HS-27A (cell line): ENCODE measurements at places on chromosomes 5 and 9.

GRCh38 chr5:6606884-6607558 is 25.8 kb downstream of the NSUN2 start:
- DNase-seq, result no peak

DNA sequence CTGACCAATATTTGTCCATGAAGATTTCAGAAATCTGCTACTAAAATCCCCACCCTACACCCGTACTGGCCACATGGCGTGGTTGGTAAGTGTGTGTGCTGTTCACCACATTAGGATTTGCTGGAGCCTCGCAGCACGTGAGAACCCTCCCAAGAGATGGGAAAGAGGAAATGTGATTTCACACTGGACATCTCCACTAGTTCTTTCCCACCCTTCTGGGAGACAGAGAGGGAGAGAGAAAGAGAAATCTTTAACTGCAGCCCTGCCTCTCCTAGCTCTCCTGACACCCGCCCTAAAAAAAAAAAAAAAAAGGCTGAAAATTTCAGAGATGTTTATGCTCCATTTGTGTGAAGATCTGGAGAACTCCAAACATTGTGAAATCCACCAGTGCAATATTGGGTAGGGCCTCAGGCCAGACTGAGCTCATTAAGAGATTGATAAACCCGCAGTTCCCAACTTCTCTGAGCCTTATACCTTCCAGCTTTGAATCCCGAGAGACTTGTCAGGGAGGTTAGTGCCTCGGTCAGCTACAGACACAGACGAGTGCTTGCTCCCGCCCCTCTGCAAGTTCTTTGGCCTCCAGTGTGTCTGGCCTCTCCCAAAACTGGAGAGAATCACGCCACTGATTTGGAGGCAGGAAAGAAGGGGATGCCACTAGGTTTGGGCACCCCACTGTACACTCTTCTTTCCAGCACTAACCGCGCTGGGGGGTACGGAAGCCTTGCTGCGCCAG is 1.9 kb downstream of the SPRY4 start:
- no peak for DNase-seq

DNA sequence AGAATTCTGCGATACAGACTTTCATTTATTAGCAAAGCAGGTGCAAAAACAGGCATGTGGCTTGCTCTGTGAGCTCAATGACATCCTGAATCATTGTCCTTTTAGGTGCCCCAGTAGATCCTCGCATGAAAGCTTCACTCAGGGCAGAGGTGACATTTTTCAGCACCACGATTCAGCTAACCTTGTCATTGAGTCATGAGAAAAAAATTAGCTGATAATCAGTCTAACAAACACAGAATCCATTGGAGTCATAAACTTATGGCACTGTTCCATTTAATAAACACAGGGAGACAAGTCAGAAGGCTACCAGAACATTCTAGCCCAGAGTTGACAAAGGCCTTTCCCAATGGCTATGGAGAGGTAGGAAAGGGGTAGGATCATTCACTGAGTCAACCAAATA is 104.8 kb upstream of the RAD23B start:
- no peak for DNase-seq

- DNase-seq, result no peak
These were observed 111.2 kb downstream of the SH3TC2 start for GRCh38 chr5:148951612-148952011.

- DNase-seq, result peak; percentile 68
These were observed 11.8 kb downstream of the ITGA1 start for GRCh38 chr5:52799358-52799982.

GRCh38 chr5:15499528-15500324 is at the start of gene FBXL7:
Gene FBXL7, plus strand, starts transcription at chr5:15500180.
- peak; percentile 63 for DNase-seq

DNA sequence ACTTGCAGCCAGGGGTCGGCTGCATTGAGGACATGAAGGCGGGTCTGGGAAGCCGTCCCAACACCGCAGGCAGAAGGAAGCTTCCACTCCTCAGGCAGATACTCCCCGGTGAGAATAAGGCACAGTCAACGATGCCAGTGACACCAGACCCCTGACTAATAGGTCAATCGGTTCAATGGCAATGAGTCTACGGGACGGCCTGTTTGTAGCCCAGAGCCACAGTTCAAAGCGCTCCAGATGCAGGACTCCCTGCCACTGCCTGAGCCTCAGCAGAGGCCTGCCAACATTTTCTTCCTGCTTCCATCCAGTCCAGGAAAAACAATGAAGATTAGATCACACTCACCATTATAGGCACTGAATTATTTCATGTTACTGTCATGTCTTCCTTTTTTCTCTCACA is 84.5 kb upstream of the SIMC1 start:
- DNase-seq, result no peak

DNA sequence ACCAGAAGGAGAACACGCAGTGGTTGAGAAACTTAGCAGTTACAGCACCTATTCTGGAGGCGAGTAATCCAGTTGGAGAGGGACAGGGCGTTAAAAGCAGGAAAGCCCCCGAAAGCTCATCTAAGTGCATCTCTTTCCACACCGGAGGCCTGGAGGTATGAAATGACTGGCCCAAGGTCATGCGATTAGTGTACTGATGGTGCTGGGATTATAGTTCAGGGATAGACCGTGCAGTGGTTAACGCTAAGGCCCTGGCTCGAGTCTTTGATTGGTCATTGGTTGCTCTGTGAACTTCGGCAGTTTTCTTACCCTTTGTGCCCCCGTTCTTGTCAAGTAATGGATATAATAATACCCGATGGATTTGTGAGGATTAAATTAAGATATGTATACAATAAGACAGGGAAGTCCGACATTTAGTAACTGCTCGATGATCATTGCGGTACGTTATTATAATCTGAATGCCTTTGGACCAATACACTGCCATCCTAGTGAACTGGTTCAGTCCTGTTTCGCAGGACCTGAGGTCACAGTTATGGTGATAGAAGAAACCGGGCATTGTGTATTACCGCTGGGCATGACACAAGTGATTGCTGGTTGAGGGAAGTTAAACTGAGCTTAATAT is 960 bp downstream of the CANX start:
- DNase-seq, result no peak

- no peak for DNase-seq
These were observed 15.1 kb downstream of the TIMD4 start for GRCh38 chr5:156947925-156948324.

DNA sequence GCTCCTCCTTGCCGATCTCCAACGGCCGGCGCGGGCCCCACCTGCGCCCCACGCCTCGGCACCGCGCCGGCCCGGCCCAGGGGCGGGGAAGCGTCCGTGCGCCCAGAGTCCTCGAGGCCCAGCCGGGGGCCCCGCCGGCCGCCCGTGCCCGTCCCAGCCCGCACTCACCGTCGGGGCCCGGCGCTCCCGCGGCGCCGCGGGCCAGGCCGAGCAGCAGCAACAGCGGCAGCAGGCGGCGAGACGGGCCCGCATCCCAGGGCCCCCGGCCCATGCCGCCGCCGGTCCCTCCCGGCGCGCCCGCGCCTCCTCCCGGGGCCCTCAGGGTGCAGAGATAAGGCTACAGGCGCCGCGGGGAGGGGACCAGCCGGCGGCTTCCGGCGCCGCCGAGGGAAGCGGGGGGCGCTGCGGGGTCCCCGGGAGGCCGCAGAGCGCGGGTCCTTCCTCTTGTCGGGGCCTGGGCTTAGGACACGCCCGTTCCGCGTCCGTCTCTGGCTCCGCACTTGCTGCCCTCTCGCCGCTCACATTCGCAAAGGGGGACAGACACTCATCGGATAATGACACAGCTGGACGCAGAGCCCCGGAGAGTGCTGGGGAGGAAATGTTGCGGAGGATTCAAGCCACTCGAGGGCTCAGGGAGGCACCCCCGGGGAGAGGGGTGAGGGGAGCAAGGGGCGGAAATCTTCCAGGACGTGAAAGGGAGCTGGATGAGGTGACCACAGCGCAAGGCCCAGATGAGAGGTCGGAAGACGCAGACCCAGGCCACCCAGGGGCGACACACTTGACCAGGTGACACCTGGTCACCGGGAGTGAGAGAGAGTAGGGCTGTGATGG is at the start of gene SUSD1:
TSS of gene SUSD1 (minus strand) at position 333 of the 831 bp plus-strand sequence. CDS start at position 271, 62 bp downstream.
- DNase-seq, result no peak

- DNase-seq, result no peak
These were observed 253.6 kb downstream of the TRIM32 start for GRCh38 chr9:116940614-116941215.

GRCh38 chr9:121640076-121640475 is 11.4 kb upstream of the DAB2IP start:
- DNase-seq, result no peak

DNA sequence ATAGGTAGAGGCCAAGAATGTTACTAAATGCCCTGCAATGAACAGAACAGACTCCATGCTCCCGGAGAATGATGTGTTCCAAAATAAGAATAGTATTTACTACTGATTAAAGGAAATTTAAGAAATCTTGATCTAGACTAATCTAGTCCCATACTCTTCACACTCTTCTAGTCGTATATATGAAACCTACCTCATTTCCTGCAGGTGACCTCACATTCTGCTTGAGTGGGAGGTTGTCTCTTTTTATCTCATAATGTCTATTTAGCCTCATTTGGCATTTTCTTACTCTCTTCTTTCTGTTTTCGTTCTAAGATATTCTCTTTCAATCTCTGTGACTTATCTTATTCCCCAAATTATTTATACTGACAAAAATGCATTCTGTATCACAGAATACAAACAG is 9.2 kb upstream of the SHOC1 start:
- no peak for DNase-seq

DNA sequence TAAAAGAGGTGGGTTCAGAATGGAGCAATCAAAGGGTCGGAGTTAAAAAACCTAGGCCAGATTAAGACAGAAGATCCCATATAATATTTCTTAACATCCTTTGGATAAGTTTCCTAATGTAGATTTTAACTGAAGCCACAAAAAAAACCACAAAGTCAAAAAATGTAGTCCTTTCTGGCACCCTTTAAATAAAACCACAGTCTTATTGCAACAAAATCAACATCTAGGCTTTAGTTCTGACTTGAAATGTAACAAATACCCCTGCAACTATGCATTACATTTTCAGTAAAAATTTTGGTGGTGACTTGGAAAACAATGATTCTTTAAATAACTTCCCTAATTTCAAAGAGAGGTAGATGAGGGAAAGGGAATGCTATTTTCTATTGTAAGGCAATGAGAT is 109.2 kb downstream of the PSAT1 start:
- DNase-seq, result no peak

- no peak for DNase-seq
These were observed 24.9 kb downstream of the SNX24 start for GRCh38 chr5:122870219-122870856.

DNA sequence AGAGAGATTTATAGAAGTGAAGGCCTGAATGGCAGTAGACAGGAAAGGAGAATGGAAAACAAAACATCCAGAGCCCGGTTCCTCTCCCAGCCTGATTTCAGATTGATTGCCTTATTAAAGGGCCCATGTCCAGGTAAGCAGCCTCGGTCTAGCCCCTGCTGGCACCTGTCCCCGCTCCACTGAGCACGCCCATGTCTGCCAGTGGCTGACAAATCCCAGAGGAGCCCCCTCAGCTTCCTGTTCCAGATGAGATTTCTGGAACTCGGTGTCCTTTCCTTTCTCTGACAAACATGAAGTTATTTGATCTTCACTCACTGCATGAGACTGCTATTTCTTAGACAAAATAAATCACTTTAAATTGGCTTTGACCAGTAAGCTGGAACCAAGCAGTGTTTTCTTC is 187.0 kb upstream of the ADCY2 start:
- DNase-seq, result no peak

DNA sequence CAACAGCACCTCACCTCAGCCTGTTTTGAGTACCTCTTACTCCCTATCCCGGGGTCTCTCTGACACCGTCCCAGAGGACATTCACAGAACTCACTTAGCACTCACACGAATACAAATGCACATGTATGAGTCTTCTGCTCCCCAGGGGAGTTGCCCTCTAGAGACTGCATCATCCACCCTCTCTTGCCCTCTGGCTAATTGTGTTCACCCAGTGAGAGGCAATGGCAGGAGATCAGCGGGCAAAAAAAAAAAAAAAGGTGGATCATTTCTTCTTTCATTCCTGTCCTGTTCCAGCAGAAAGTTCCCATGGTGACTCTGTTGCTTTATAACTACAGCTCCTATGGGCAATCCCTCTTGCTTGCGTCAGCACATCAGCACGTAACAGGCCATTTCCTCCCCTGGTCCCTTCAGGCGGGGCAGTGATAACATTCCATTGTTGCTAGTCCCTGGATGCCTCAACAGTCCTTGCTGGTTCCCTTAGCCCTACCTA is 23.5 kb upstream of the SNX2 start:
- no peak for DNase-seq

GRCh38 chr5:115545351-115545882 is 842 bp upstream of the FEM1C start:
- DNase-seq, result no peak

DNA sequence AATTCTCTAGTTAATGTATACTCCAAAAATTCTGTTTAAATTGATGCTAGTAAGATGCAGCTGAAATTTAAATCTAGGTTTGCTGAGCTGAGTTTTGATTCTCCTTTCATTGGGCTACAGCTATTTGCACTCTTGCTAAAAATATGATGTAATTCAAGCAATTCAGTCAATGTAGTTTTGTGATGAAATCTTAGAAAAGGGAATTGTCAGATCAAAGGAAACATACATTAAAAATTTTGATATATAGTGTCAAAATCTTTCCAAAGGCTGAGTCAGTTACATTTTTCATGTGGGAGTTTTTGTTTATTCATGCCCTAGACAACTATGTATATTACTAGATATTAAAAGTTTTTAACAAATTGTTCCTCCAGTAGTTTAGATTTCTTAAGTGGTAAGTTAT is 334.9 kb upstream of the DAB2 start:
- no peak for DNase-seq

- DNase-seq, result peak; percentile 51
These were observed 106.1 kb downstream of the UBAP2 start for GRCh38 chr9:33942471-33943083.

DNA sequence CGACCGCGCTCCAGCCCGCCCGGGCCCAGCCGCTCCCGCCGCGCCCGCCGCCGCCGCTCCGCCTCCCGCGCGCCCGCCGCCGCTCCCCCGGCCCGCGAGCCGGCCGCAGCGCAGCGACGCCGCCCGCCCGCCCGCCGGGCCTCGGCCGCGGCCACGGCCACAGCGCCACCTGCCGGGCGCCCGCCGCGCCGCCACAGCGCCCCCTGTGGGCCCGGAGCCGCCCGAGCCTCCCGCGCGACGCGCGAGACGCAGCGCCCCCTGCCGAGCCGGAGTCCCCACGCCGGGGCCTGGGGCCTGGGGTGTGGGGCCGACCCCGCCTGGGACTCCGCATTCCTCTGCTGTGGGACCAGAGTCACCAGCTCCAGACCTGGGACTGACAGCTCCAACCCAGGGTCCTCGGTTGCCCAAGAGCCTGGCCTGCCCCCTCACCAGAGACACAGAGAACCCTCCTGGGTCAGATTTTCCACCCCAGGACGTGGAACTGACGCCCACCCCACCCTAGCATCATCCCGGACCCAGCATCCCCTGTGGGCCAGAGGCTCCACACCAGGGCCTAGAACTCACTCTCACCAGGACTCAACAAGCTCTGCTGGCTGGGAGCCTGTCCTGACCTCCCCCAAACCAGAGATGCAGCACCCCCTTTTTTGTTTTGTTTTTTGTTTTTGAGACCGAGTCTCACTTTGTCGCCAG is at the start of gene RAPGEF1:
TSS of gene RAPGEF1 (minus strand) at position 118 of the 690 bp plus-strand sequence. CDS start 246 bp downstream, outside the sequence.
- DNase-seq, result no peak
